Activated CD8-positive, alpha-beta memory T cell treated with anti-CD3 and anti-CD28 coated beads for 1 hour (primary cell): ENCODE measurements at places on chromosomes 2 and 18.
A peak's percentile ranks its signal among the peaks of the same experiment; 100 is the strongest.

DNA sequence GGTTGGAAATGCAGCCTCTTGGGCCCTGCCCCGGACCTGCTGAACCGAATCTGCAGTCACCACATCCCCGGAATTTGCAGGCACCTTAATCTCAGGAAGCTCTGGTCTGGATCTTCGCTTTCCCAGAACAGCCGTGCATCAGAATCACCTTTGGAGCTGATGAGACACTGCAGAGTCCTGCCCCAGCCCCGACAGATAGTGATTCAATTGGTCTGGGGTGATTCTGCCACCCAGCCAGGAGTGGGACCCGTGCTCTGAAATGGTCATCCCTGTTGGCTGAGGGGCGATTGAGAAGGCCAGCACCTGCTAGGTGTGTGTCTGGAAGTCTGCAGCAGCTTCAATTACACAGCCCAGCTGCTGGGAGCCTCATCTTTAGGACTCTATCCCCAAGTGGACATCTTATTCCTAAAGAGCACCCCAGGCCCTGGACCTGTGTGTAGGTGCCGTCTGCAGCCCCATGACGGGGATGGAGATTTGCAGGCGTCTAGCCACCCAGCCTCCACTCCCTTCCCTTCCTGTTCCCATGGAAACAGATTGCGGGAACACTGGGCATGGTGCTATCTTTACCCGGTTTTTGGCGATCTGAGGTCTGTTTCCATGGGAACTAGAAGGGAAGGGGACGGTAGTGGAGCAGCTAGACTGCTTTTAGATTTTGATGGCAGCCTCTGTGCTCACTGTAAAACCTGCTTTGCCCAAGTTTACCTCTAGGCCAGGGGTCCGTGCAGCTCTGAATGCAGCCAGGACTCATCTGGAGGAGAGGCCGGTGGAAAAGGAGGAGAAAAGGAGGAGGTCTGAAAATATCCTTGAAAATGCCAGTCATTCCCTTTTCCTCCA is 156.1 kb downstream of the LDLRAD4 start:
- DNase-seq = no peak

- no peak for DNase-seq
Observed at GRCh38 chr2:156470975-156471583, 34.9 kb downstream of the GPD2 start.

GRCh38 chr2:233112776-233113452 is 52.8 kb downstream of the INPP5D start:
- no peak for DNase-seq

DNA sequence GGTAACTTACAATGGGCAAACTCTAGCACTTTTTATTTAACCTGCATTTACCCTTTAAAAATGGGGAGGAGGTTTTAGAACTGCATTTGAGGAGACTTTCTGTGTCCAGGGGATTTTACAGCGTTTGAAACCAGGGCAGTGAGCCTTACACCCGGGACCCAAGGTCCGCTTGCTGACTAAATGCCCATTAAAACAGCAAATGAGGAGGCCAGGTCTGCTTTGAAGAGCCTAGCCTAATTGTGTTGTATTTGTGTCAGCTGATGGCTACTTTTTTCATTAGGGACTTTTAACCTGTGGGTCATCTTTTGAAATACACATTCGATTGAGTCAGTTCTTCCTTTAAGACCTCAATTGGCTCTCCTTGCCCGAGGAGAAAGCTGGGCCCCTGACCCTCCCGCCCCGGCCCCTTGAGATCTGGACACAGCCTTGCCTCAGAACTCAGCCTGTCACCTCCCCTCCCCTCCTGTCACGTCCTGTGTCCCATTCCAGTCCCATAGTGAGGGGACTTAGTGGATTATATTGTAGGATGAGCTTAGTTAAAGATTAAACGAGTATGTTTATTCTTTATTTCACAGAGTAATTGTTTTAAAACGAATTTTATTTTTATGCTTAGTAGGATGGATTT is 69.0 kb downstream of the KLHL29 start:
- no peak for DNase-seq

GRCh38 chr18:71431171-71431570 is 1113.0 kb downstream of the CBLN2 start:
- DNase-seq = no peak

- no peak for DNase-seq
Observed at GRCh38 chr2:178877874-178878273, 70.7 kb upstream of the TTN start.

DNA sequence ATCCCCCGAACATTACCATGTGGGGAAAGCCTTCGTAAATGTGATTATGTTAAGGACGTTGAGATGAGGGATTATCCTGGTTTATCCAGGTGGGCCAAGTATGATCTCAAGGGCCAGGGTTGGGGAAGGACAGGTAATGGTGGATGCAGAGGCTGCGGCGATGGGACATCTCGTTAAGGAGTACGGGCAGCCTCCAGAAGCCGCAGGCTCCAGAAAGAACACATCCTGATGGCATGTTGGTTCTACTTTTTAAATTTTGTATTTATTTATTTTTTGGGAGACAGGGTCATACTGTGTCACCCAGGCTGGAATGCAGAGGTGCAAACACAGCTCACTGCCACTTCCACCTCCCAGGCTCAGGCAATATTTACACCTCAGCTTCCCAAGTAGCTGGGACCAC is 86.2 kb upstream of the RAB6C start:
- no peak for DNase-seq

- DNase-seq = no peak
Observed at GRCh38 chr18:59779979-59780378, 82.8 kb upstream of the CCBE1 start.

DNA sequence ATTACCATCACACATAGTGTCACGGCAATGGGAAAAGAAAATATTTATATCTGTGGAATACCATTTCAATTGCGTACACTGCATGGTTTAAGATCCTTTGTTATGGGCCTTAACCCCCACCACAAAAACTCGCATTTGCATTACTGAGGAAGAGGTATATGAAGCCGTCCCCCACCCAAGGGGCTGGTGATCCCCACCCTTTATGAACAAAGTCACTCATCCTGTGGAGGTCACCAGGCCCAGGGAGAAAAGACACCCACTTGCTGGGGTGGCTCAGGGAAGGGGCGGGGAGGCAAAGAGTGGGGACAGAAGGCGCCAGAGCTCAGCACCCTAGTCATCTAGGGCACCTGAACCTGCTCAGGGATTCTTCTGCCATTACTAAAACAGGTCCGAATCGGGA is 133.8 kb downstream of the ZNF516 start:
- DNase-seq = no peak

GRCh38 chr2:29811378-29811777 is 110.0 kb downstream of the ALK start:
- no peak for DNase-seq

GRCh38 chr2:28544405-28544921 is 48.6 kb downstream of the PLB1 start:
- no peak for DNase-seq

GRCh38 chr18:7696780-7697179 is 129.7 kb downstream of the PTPRM start:
- DNase-seq = no peak

GRCh38 chr18:23330423-23330822 is 122.7 kb upstream of the RIOK3 start:
- DNase-seq = no peak

DNA sequence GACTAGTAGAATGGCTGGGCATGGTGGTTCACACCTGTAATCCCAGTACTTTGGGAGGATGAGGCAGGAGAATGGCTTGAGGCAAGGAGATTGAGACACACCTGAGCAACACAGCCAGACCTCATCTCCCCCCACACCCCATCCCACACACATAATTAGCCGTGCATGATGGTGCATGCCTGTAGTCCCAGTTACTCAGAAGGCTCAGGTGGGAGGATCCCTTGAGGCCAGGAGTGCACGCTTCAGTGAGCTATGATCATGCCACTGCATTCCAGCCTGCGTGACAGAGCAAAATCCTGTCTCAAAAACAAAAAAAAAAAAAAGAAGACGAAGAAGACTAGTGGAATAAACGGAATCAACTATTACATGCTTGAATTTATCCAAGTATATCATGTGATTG is 150.0 kb downstream of the STK39 start:
- no peak for DNase-seq

- no peak for DNase-seq
Observed at GRCh38 chr2:55771612-55772011, 78.0 kb upstream of the PNPT1 start.

- no peak for DNase-seq
Observed at GRCh38 chr2:3759331-3759730, 56.0 kb downstream of the DCDC2C start.

DNA sequence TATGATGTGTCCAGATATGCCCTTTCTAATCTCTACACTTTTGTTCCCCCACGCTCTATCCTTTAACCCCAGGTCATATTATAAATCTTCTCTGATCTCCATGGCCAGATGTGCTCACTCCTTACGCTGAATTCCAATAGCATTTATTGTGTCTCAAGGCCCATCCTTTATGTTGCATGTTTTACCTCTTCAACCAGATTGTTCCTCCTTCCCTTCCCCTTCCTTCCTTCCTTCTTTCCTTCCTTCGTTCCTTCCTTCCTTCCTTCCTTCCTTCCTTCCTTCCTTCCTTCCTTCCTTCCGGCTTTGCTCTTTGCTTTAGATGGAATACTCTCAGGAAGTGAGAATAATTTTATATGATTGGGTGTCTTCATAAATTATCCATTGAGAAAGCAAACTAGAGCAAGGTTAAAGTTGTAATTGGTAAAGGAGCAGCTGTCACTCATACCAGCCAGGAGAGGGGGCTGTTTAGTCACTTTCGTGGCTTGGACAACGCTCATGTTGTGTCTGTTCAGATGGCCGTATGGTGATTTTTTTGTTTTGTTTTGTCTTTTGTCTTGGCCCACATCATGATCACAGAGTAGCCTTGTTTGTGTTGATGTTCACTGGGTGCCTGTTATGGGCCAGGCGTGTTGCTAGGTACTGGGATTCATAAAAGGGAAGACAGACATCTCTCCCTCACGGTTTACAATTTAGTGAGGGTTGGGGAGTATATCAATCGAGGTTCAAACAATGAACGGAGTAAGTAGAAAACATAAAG is 68.0 kb downstream of the DAW1 start:
- no peak for DNase-seq

- no peak for DNase-seq
Observed at GRCh38 chr2:231452799-231453508, 11.3 kb downstream of the NCL start.

DNA sequence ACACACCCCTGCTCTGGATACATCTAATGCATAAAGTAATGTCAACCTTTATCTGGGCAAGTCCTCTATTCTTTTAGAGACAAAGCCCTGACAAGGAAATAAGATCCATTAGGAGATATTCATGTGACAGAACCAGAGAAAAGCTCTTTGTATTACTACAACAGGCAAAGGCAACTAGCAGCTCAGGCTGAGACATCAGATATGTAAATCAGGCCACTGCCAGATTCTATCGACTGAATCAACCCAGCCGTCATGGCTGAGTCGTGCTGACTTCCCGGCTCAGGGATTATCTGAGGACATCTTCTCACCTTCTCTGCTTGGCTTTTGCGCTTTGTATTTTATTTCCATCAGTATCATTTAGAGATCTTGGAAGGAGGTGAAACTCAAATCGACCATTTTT is 294.5 kb downstream of the PLCL1 start:
- DNase-seq = no peak

DNA sequence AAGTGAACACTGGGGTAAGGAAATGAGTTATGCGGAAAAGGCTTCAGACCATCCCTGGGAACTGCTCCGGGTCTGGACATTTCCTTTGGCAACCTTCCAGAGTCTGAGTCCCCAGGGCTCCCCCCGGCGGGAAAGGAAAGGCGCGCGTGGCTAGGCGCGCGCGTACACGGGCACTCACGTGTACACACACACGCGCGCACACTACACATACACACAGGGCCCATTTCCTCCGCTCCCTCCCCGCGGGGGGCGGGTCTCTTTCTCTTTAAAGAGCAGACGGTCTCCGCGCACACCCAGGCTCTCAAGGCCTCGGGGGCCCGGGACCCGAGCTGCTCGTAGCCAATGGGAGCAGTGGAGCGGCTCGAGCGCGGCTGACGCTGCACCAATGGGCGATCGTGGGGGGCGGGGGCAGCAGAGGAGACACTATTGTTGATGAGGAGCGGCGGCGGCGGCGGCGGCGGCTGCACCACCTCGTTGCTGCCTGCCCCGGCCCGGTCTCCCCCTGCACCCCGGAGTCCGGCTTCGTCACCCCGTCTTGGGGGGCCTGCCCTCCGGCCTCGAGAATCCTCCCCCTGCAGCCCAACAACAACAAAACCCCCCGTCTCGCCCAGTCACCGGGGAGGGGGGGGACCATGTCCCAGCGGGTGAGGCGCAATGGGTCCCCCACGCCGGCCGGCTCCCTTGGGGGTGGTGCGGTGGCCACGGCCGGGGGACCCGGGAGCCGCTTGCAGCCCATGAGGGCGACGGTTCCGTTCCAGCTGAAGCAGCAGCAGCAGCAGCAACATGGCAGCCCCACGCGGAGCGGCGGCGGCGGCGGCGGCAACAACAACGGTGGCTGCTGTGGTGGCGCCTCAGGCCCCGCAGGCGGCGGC is at the start of gene FAM117B:
Gene FAM117B, plus strand, starts transcription at position 414 of the 872 bp plus-strand sequence. Its CDS starts 219 bp downstream, at position 633.
- peak; percentile 96 for DNase-seq

- no peak for DNase-seq
Observed at GRCh38 chr2:86807468-86808275, 17.0 kb upstream of the CD8A start.

DNA sequence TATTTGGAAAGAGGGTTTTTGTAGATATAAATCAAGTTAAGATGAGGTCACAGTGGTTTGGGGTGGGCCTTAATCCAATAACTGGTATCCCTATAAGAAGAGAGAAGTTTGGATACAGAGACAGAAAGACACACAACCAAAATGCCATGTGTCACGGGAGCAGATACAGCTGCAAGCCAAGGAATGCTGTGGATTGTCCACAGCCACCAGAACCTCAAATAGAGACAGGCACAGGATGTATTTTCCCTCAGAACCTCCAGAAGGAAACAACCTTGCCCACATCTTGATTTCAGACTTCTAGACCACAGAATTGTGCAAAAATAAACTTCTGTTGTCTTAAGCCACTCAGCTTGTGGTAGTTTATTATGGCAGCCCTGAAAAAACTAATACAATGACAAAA is 105.5 kb downstream of the GCA start:
- DNase-seq = no peak

DNA sequence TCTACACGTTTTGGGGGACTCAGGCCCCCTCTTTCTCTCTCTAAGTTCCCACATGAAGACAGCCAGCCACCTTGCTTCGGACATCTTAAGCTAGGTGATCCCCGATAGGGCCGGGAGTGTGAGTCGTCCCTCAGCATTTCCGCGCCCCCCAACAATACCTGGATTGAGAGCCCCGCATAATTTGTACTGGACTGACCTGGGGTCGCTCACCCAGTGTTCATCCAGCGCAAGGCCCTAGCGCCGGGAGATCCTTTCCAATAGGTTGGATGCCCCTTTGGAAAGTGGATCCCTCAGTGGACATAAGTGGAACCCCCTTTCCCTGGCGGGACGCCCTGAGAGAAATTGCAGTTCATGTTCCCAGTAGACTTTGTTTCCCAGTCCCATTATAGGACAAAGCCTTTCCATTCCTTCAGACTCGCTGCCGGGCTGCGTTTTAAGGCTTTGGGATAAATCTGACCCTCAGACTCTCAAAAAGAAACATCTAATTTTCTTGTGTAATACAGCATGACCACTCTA is 77.8 kb upstream of the KCNH7 start:
- no peak for DNase-seq

GRCh38 chr2:43745457-43745856 is 28.4 kb upstream of the DYNC2LI1 start:
- no peak for DNase-seq
